ENCODE measurements at places on chromosomes 4 and X.

DNA sequence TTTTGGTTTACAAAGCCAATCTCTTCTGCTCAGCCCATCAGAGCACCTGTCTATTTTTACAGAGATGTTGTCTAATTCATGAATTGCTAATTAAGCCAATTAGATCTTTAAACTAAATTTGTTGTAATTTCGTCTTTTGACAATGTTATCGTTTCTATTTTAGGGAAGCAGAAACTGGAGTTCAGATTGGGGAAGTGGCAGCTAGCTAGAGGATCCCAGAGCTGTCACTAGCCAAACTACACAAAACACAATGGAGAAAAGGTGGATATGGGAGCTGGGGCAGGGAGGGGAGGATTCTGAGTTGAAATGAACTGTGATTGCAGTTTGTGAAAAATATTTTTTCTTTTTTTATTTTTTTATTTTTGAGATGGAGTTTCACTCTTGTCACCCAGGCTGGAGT lies 35.8 kb downstream of the CASP3 start:
- no peak for DNase-seq

DNA sequence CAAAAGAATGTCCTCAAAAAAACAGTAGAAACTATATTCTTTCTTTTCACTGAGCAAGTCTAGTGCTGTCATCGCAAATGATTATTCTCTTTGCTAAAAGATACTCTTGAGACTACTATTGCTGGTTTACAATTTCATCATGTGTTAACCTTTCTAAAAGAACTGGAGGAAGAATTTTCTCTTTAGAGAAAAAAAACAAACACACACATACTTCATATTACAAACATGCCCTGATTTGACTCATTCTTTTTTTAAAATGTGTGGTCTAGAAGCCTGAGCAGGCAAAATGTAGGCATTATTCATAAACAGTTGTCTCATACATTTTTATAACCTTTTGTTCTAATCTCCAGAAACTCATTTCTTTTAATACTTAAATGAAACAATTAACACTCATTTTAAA lies 60.6 kb upstream of the FAT4 start:
- DNase-seq, result peak; percentile 9

DNA sequence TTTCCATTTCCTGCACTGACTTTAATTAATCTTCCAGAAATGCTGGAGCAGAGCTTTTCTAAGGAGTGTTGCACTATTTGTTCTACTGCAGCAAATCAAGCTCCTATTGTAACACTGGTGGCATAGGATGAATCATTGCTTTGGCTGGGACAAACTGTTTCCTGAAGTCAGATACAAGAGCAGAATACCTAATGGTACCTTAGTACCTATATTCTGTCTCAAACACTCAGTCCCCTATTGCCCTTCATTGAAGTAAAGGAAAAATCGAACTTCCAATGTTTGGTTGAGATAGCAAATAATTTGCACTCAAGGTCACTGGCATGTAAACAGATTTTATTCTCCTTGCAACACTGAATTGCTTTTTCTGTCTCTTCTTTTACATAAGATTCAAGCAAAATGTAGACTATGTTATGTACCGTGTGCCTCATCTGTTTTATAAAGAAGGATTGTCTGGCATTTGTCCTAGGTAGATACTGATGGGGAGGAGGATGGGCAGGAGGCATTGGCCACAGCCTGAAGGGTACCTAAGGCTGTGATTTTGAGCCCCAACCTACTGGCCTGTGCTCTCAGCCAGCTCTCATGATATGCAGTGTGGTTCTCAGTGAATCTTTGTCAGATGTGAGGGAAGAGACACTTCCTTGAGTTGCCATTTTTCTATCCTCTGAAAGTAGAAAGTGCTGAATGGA lies 141.6 kb downstream of the AASDH start:
- DNase-seq, result no peak

GRCh38 chr4:114727461-114727860 lies 128.9 kb downstream of the UGT8 start:
- DNase-seq, result no peak

DNA sequence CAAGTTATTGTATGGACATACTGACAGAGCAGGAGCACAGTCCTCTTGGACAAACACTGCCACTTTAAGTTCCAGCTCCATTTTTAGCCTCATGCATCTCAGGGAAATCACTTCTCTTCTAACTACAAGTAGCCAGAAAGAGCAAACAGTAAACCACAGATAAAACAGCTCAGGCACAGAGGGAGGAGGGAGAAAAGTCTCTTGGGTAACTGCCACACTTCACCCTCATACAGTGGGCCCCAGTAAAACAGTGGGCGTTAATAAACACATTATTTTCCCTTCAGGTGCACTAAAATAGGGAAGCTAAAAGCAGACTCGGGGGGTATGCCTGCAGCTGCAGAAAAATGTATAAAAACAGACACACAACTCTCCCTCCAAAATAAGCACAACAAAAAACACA lies 21.6 kb downstream of the CD38 start:
- no peak for DNase-seq

DNA sequence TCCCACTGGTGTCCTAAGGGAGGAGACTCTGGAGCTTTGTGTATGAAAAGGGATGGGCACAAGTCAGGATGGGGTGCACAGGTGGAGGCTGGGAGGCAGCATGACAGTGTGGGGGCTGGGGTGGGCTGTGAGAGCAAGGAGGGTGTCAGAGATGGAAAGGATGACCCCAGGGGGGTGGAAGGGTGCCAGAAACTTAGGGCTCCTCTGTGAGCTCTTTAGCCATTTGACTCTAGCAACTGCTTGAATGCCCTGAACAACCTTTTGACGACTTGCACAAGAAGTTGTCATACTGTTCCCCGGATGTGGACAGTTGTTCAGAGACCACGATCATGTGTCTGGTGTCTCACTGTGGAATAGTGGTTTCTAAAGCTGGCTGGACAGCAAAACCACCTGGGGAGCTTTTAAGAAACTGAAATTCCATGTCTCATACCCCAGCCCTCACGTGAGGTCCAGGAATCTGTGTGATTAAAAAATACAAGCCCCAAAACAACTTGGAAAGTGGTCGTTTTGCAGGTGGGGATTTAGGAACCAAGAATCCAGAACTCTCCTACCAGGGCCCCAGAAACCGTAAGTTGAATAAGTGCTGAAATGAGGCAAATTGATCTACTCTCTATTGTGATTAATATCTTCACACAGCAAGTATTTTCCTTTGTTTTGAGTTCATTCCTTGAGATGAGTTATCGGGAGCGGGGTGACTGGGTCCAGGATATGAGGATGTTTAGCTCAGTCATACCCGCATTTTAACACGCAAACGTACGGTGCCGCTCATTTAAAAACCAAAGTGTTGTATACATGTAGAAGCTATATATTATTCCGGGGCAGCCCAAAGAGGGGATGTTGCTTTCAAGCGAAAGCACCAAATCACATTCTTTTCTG lies 3.4 kb downstream of the RHOH start:
- DNase-seq, result no peak

DNA sequence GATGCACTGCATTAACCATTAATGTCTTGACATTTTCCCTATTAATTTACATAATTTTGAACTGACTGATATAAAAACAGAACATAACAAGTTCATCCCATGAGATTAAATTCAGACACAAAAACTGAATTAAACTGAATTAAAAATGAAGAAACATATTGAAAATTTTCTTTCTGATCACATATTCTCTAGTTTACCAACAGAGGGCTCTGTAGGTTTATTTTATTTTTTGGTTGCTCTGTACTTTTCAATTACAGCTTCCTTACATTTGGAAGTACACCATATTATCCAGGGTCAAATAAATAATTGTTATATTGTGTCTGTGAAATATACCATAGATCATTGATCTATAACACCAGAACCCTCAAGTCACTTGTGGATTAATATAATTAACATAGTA lies 27.3 kb upstream of the CT83 start:
- DNase-seq, result no peak

DNA sequence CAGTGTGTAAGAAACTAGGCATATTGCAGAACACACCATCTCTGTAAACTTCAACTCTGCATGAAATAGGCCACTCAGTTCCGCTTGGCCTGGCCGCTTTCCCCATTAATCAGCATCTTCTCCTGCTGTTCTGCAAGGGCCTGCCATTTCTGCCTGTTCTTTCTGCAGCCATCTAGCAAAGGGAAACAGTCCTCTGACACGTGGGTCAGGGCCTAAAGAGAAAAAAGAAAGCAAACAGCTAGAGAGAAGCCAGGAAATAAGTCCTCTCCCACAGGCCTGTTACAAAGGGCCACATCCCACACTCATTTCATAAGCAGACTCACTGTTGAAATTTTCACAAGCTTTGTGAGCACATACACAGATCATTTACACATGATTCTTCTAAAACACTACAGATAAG lies 130.1 kb downstream of the PDE5A start:
- no peak for DNase-seq

DNA sequence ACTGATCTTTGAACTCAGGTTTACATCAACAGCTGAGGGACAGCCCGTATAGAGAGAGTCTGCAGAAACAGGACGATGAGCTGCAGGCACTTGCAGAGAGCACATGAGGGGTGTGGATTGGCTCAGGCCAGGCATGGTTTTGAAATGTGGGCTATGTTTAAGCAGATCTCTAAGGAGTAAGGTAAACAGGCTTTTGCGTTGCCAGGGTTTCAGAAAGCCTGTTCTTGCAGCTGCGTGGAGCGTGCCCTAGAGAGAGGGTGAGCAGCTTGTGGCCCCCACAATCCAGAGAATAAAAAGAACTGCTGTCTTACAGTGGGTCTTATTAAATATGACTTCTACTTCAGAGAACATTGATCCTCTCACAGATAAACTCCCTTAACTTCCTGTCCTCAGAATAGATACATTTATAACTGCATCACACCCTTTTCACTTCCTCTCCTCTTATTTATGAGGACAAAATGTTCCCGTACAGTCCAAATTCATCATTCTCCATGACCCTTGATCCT lies 64.1 kb downstream of the TMA16 start:
- DNase-seq, result no peak

DNA sequence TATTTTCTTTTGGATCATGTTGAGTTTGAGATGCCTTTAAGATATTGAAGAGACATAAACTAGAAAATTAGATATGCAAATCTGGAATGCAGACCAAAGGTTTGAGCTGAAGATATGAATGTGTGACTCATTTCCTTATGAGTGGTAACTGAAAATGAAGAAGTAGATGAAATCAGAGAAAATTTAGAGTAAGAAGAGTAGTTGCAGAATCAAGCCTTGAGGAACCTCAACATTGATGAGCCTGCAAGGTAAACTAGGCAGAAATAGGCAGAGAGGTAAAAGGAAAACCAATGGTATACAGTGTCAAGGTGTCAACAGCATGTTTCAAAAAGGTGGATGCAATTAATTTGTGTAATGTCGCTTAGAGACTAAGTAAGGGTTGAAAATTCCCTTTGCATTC lies 142.8 kb downstream of the MOSPD2 start:
- DNase-seq, result no peak

DNA sequence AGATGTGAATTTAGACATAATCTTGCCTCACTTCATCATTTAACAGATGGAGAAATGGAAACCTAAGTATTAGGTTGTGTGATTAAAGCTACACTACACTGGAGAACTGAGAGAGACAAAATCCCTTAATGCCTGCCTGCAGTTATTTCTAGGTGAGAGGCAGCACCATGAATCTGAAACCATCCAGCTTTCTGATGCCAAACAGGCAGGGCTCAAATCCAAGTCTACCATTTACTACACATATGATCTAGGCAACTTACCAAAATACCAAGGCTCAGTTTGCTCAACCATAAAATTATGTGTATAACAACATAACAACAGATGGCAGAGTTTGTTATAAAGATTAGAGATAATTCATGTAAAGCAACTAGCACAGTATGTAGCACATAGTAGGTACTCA lies 38.7 kb downstream of the GABRA4 start:
- no peak for DNase-seq

DNA sequence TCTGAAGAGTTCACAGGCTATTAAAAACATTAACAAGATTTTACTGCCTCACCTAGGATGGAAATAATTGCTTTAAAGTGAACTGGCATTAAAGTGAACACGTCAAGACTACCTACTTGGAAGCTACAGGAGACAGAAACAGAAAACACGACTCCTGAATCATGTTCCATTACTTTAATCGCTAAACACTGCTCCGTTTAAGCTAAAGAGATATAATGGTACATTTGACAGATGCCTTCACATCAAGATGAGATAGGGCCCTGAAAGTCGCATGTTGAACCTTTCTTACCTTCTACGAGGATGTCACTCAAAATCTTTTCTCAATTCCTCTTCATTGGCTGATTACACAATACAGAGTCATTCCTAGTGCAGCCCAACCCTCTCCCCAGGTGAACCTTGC lies 206.3 kb upstream of the GATB start:
- DNase-seq, result no peak

DNA sequence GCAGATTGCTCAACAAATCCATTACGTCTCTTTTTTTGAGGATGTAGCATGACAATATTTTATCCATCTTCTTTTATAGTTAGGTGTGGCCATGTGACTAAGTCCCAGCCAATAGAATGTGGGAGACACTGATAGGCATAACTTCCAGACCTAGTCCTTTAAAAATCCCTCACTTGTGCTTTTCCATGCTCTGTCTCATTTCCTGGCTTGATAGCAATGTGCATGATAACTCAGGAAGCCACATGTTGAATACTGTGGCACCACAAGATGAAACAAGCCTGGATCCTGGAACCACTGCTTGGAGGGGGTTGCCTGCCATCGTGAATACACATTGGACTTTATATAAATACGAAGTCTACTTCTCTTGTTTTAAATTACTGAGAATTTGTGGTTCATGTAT lies 184.0 kb upstream of the NEIL3 start:
- DNase-seq, result no peak

GRCh38 chrX:68980906-68981616 lies 152.2 kb downstream of the EFNB1 start:
- no peak for DNase-seq

DNA sequence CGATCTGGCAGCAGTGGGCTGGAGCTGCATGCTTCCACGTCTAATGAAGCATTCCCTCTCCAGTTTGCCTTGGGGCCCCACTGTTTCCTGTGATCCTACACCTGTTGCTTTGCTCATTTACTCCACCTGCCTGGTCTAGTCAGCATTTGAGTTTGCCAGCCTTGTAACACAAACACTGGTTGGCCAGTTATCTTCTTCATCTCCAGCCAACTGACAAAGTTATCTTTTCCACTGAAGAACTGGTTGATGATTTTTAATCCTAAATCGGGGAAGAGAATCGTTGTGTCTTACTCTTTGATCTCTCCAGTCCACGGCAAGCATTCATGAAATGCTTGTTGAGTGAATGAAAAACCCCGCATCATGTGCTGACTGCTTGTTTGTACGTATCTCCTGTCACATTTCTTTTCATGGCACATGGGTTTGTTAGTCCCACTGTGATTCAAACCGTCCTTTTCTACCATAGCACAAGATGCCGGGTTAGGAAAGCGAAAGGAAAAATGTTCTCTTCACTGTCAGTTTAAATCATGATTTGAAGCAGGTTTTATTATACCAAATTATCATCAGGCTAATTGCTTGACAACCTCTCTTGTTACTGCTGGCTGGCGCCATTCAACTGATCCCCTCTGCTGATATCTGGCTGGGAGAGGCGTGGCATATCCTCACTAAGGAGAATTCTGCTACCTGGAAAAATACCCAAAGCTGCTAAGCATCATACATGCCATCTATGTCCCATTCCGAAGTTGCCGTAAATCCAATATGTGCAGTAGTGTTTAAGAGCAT lies 144.8 kb downstream of the SHROOM3 start:
- DNase-seq, result no peak

- DNase-seq, result peak; percentile 84
Measured at GRCh38 chr4:139794158-139794954, 128.7 kb downstream of the MGST2 start.

- peak; percentile 17 for DNase-seq
Measured at GRCh38 chr4:184513802-184514120, 39.4 kb upstream of the IRF2 start.

Data from AG20443 (cell line).